Suppressor macrophage (primary cell): ENCODE measurements at places on chromosomes 4 and X.

DNA sequence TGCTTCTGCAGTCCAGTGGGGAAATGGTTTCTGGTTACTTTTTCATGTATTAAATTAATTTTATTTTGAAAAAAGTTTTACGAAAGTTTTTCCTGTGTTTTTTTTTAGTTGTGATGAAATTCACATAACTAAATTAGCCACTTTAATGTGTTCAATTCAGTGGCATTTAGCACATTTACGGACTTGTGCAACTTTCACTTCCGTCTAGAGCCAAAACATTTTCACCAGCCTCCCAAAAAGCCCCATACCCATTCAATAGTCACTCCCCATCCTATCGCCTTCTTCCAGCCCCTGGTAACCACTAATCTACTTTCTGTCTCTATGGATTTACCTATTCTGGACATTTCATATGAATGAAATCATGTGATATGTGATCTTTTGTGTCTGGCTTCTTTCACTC is 22.8 kb upstream of the TBL1X start:
- DNase-seq = peak; percentile 21

DNA sequence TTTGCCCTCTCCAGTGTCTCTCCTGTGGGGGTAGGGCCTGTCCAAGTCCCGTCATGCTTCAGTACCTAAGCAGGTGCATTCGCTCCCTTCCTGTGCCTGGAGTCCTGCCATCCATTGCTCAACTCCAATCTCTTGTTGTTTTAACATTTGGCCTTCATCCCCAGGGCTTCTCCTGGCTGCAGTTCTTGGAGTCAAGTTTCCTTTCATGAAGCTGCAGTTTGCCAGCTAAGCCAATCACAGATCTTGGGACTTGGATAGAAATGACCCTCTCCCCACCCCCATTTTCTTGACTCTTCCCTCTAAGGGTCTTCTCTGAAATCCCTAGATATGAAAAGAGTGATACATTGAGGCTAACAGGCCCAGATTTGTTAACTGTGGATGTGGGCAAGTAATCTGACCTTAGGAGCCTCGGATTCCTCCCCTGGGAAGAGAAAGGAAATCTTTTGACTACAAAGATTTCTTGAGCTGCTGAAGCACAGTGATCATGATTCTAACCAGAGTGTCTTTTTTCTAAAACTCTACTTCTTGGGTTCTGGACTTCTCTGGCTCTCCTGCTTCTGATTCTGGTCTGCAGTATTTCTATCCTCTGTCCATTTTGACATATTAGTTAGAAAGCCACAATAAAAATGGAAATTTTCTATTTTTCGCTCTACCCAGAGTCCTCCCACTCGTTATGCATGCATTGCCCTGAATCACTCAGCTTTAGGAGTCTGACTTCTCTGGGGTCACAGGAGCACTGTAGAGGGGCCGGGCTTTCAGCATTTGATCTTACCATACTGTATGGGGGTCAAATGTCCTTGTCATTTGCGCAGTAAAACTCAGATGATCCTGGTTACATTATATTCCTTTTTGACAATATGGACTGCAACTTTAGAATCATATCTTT is 61.0 kb downstream of the CHRNA9 start:
- DNase-seq = no peak

DNA sequence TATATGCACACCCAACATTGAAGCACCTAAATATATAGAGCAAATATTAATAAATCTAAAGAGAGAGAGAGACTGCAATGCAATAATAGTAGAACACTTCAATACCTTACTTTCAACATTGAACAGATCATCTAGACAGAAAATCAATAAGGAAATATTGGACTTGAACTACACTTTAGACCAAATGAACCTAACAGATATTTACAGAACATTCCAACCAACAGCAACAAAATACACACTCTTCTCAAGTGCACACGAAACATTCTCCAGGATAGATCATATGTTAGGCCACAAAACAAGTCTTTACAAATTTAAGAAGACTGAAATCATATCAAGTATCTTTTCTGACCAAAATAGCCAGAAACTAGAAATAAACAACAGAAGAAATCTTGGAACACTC is 66.6 kb downstream of the CD99L2 start:
- no peak for DNase-seq

- no peak for DNase-seq
Measured at GRCh38 chrX:115134382-115134781, 54.8 kb upstream of the RBMXL3 start.

GRCh38 chr4:94395562-94395961 is 52.9 kb upstream of the HPGDS start:
- no peak for DNase-seq

DNA sequence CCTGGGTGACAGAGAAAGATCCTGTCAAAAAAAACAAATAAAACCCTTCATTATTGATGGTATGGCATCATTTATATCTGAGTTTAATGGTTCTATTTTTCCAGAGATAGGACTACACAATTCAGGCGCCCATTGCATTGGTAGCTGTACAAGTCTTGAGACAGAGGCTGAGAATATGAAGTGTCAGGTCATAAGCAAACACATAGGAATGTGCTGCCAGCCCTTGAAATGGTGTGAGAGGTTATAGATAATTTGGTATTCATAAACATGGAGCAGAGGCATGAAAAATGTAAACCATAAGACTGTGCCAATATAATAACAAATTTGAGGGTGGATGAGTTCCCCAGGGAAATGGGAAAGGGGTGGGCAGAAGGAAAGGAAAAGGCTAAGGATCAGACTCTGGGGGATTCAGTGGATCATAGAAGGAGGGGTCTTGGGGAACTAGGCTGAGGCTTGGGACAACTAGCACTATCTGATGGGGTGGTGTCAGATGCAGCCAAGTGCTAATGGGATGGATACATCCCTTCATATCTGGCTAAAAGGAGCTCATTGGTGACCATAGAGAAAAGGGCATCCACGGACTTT is 50.8 kb downstream of the MAOA start:
- DNase-seq = no peak

DNA sequence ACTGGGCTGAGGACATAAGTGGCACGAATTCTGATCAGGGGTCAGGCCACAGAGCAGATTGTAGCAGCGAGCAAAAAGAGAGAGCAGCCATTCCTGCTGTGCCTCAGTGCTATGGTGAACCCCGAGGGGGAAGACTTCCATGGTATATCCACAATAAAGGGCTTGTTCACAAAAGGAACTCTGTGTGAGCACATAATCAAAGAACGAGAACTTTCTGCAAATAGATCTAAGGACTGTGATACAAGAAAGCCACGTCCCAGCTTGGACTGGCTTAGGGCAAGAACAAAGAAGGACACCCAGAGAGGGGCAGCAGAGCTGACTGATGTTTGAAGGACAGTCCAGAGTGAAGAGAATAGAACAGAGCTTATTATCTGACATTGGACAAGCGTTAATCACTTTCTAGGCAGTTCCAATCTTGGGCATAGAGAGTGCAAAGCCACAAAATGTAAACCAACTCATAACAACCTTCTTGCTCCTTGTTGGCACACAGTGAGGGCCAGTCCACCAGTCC is 24.0 kb downstream of the PPEF2 start:
- DNase-seq = no peak

DNA sequence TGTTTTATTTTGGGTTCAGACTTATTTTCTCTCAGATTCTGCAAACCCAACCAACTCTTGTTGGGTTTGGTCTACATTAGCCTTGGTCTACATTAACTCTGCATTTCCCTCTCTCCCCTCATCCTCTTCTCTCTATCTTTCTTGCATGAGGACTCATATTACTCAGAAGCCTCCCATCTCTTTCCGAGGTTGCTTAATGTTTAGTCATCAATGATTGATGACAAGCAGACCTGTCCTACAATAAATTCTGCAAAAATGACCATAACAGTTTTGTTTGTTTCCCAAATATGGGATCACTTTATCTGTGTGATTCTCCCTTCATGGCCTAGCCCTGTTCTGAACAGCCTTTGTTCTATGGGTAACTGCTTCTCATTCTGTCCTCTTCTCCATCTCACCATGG is 75.2 kb downstream of the GABRB1 start:
- DNase-seq = no peak

DNA sequence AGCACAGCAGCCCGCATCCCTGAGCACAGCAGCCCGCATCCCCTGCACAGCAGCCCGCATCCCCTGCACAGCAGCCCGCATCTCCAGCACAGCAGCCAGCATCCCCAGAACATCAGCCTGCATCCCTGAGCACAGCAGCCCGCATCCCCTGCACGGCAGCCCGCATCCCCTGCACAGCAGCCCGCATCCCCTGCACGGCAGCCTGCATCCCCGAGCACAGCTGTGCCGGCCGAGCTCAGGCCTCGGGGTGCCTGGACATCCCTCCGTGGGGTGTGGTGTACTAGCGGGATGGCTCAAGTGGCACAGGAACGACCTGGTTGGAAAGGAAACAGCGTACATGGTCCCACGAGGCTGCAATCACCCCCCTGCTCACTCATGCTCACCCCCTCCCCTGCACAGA is 26.8 kb downstream of the ABLIM2 start:
- DNase-seq = no peak

DNA sequence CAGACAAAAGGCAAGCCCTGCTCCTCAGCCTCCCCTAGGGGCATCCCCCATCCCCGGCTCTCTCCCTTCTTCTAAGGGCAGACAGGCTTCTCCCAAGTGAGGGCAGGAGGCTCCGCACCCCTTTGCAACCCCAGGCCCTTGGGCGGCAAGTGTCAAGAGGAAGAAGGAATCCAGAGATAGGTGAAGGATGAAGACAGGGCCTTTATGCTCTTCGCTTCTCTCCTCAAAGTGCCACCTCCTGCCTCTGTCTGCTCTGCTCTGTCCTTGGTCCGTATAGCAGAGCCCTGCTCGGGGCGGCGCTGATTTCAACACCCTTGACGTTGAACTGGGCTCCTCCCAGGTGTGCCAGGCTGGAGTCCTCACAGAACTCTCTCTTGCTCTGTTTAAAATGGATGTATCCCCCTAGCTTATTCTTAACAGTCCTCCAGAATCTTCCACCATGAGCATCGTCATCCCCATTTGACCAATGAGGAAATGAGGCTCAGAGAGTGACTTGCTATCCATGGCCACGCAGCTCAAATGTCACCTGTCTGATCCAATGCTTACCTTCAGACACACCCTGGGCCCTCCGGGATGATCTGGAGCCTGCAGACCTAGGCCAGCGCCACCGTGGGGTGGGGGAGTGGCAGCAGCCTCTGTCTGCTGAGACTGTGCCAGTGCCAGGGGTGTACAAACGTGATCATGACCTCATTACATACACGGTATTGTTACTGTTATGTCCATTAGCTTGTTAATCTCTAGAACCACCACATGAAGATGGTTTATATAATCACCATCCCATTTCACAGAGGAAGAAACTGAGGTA is 99.8 kb downstream of the PHKA2 start:
- no peak for DNase-seq

DNA sequence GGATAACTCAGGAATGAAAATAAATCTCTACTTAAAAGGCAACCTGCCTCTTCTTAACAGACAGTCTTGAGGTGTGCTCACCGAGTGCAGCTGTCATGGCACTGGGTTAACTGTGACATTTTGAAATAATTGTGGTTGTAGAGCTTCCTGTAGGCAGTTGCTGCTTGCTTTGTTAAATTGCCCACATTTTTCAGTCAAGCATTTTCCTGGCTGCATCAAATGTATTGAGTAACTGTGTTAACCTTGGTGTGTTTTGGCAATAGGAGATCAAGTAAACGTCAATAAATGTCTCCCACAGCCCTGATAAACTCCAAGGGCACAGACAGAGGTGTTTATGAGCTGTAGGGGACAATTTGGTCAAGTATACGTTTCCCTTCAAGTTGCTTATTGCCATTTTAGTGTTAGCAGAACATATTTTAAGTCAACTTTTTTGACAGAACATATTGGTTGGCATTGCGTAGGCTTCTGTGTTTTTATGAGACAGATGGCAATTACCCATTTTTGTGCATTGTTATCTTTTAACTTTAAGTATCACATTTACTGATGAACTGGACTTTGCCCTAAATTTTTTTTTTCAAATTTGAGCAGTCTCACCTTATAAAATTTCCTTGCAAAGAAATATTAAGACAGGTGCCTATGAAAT is 527.4 kb downstream of the C4orf33 start:
- no peak for DNase-seq
